ENCODE measurements at places on chromosomes 5 and 9.

- DNase-seq = no peak
Measured at GRCh38 chr5:100574716-100575115, 39.5 kb downstream of the FAM174A start.

DNA sequence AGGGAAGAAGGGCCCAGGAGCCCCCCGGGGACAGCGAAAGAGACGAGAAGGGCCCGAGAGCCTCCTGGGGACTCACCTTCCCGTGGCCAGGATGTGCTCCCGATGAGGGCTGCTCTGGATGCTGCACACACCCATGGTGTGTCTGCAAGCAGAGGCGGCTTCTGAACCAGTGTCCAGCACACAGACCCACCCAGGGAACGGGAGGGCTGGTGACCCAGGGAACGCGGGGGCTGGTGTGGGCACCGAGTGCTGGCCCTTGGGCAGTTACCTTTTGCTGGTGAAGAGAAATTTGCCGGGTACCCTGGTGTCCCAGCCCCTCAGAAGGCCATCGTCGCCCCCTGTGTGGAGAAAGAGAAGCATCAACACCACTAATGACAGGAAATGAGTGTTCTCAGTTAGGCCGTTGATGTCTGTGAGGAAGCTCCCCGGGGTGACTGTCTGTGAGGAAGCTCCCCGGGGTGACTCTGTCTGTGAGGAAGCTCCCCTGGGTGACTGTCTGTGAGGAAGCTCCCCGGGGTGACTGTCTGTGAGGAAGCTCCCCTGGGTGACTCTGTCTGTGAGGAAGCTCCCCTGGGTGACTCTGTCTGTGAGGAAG is 13.2 kb downstream of the MRPL41 start:
- DNase-seq = no peak

GRCh38 chr5:1639757-1640156 is 116.0 kb upstream of the LPCAT1 start:
- DNase-seq = no peak

- no peak for DNase-seq
Measured at GRCh38 chr9:131273856-131274673, 2.2 kb downstream of the FAM78A start.

GRCh38 chr9:14423815-14424261 is 109.9 kb upstream of the NFIB start:
- DNase-seq = no peak

GRCh38 chr9:122126331-122127261 is 33.0 kb downstream of the NDUFA8 start:
- DNase-seq = no peak

- DNase-seq = no peak
Measured at GRCh38 chr9:135307300-135307699, 172.3 kb upstream of the PPP1R26 start.

GRCh38 chr9:5764130-5764868 is 68.6 kb downstream of the ERMP1 start:
- no peak for DNase-seq

DNA sequence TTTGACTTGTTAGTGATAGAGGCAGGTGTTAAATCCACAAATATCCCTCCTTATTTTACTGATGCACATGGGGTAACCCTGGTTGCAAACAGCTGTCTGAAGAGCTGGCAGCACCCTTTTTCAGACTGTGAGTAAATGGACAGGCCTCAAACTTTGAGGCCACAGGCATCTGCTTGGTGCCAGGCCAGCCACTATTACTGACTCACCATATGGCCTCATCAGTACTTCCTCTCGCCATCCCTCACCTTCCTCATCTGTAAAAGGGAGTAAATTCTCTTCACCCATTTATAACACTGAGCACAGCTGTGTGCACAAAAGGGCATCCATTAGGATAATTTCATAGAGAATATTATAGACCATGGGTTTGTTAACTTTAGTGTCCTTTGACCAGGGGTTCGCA is 11.9 kb upstream of the TNIP1 start:
- DNase-seq = no peak

- no peak for DNase-seq
Measured at GRCh38 chr5:151357792-151358191, 10.4 kb upstream of the SLC36A2 start.

- DNase-seq = no peak
Measured at GRCh38 chr9:93620041-93620506, 43.7 kb downstream of the PHF2 start.

DNA sequence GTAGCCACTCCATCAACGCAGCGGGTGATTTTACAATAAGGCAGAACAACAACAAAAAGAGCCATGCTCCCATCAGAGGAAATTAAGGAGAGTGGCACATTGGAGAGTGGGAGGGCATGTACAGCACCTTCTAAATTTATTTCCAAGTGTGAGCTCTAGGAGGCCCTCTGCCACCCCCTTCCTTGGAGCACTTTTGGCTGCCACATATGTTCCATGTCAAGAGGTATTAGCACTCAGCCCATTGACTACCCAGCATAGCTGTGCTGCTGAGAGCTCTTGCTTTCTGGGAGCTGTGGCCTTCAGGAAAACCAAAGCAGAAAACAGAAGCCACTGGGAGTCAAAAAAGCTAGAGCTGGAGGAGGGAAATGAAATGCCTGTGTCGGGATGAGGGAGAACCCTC is 200.2 kb upstream of the PANK3 start:
- DNase-seq = no peak

- DNase-seq = no peak
Measured at GRCh38 chr9:27457445-27457844, 66.6 kb upstream of the IFNK start.

GRCh38 chr9:14165376-14166035 is 148.4 kb downstream of the NFIB start:
- DNase-seq = no peak

DNA sequence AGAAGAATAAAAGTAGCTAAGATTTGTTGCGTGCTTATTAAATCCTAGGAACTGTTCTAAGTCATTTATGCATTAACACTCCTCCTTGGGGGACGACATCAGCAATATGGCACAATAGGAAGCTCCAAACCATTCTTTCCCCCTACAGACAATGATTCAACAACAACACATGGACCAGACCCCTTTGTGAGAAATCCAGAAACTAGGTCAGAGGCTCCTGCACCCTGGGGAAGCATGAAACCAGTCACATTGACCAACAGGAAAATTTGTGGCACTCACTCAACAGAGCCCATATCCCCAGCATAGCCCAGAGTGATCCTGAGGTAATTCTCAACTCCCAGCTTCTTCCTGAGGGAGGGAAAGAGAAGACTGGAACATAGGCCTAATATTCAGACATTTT is 294.4 kb downstream of the HINT1 start:
- DNase-seq = no peak

DNA sequence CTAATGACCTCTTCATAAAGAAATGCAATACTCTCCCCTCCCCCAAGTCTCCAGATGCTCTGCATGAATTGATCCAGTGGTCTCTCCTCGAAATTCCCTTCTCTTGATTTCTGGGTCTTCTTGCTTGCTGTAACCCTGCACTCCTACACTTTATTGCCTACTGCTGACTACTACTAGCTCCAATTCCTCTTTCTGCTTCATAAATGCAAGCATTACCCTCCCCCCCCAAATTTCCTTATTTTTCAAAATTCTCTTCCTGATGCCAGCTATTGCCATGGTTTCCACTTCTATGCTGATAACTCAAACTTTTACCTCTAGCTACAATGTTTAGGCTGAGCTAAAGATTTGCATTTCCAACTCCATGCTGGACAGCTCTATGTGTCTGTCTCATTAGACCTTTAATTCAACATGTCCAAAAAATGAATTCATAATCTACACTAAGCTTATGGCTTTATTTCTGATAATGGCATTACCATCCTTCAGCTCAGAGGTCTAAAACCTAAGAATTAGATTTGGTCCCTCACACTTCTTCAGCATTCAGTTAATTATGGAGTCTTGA is 1.4 kb downstream of the ZBTB26 start:
- no peak for DNase-seq

DNA sequence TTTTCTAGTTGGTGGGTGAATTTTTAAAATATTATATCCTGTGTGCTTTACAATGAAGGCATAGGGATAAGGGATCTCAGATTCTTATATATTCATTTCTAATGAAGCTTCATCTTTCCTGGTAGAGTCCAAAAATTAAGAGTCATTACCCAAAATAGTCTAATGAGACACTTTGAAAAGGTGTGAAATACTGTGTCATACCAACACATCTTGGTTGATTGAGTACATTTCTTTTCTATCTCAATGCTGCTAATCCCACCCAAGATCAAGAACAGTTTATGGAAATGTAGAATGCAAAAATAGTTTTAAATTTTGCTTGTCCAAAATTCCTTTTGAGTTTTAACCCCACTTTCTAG is 7.4 kb downstream of the EBF1 start:
- DNase-seq = no peak

DNA sequence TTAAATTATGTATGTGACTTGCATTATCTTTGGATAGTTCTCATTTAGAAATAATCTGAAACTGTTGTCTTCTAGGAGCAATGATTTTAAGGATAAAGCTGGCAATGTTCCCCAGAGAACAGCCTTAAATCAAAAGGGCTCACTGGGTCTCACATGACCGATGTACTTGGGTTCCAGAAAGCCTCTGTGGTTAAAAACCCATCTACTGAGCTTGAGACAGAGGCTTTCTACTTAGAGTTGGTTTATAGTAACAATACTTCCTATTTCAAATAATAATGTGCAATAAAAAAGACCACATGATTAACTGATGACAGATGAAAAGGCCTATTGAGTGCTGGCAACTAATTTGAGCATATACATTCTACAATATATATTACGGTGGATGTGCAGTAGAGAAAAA is 1143.5 kb downstream of the PTPRD start:
- no peak for DNase-seq

- DNase-seq = no peak
Measured at GRCh38 chr5:140671472-140672125, 1.8 kb downstream of the DND1 start.

DNA sequence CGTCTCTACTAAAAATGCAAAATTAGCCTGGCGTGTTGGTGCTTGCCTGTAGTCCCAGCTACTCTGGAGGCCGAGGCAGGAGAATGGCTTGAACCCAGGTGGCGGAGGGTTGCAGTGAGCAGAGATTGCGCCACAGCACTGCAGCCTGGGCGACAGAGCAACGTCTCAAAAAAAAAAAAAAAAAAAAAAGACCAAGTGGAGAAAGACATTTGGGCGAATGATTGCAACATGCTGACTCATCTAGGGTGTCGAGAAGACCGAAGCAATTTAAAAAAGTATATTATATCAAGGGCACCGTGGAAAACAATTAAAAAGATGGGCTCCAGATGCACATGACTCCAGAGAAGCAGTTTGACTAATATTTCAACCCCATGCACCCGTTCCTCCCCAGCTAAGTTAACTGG is 9.2 kb downstream of the KLF4 start:
- no peak for DNase-seq

DNA sequence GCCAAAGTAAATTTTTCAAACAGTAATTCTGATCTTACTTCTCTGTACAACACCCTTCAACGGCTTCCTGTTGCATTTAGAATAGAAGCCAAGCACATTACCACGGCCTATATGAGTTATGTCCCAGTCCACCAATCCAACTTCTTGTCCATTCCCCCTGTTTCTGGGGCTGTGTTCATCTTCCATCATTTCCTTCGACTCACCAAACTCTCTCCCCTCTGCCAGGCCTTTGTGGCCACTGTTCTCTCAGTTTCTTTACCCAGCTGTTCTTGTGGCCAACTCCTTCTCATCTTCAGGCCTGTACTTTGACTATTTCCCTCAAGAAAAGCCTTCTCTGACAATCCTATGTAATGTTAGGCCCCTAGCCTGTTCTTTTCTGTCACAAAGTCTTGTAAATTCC is 259.4 kb upstream of the EFNA5 start:
- no peak for DNase-seq

DNA sequence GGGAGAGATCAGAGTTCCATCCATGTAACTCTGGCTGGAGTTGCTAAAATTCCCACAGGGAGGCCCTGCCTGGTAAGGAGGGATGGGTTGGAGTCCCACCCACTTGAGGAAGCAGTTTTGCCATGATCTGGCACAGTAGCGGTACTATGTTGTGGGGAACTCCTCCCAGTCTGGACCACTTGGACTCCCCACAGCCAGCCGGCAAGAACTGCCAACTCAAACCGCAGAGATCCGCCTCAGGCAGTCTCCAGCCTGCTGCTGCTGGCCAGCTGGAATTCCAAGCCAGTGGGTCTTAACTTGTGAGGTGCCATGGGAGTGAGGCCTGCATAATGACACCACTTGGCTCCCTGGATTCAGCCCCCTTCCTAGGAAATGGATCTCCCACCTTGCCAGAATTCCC is 151.9 kb downstream of the NDUFS4 start:
- no peak for DNase-seq

- DNase-seq = no peak
Measured at GRCh38 chr5:1316588-1317340, 21.9 kb upstream of the TERT start.

- DNase-seq = no peak
Measured at GRCh38 chr9:137150617-137151457, 11.9 kb downstream of the GRIN1 start.

DNA sequence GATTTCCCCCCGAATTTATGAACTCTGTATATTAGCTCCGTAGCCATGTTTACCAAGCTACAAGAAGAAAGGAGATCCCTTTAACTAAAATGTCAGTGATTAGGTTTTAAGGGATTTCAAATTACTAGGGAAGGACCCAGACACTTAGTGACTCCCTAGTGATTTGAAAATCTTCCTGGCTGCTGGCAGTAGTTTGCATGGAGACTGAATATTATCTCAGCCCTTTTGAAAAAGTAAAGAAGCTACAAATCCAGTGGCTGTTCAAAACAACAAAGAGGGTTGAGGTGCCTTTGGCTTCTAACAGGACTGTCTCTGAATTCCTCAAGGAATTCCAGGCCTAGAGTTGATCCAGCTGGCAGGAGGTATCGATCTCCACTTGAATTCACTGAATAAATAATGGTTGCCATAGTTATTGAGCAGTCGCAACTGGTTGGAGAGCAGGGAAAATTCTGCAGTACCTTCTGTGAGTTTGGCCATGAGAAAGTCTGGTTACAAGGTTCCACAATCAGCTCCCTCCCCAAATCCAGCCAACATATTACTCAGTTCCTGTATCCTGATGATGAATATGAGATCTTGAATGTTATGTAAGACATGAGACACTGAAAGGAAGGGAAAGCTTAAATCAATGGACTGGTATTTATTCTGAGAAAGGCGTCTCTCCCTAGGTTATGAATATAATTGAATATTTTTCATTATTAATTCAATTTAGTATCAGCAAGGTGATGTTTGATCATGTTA is 37.7 kb downstream of the NR4A3 start:
- DNase-seq = no peak

DNA sequence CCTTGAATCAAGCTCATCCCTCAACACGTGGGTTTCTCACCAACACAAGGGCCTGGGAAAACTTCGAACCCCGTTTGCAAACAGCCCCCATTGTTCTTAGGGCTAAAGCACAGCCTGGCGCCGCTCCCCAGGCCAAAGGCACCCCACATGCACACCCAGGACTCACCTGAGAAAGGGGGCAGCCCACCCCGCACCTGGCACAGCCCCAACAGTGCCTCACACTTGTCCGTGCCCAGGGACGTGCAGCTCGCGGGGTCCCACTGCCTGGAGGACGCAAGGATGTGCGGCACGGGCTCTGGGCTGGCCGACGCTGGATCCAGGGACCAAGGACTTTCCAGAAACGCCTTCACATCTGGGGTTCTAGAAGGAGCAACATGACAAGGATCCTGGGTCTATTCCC is 2.8 kb downstream of the SOHLH1 start:
- DNase-seq = no peak

GRCh38 chr5:54803471-54804011 is 181.9 kb downstream of the ESM1 start:
- DNase-seq = no peak

All from stimulated activated CD4-positive, alpha-beta T cell treated with anti-CD3 and anti-CD28 coated beads, TNF-alpha, amount 100 ng/mL, for 4 hours (primary cell).